ENCODE measurements at places on chromosomes 13 and 19. TPM values are rescaled to one million over a fixed set of nuclear protein-coding genes. Genes with fewer than 3 reads are reported as not detected.

B3GNT3 gene
- total RNA-seq, result not detected

DNA sequence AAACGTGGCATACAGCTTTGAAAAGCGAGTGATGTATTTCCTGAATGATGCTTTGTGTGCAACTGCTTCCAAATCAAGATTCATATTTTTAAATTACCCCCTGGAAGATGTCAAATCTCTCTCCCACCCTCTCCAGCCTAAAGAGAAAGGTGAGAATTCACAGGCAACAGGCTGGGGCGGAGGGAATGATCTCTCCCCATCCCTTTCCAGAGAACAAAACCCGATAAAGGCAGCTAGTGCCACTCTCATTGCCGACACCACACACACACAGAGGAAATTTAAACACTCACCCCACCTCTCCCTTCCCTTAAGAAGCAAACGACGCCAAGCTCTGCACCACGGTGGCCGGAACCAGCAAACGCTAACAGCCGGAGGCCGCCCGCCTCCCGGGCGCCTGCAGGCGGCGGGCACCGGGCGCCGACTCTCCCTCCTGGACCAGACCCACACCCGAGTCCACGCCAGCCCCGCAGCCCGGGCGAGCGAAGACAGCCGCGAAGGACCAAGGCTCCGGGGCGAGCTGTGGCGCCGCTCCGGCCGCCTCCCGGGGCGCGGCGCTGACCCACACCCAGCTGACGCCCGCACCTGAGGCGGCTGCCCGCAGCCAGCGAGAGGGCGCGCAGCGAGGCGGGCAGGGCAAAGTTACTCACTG is 477 bp downstream of the LNX2 start:
- peak; percentile 32 for DNase-seq

- DNase-seq, result no peak
Observed at GRCh38 chr13:40490086-40490758, 176.2 kb downstream of the FOXO1 start.

FCER2 gene
- total RNA-seq, result not detected

GRIK5 gene
- 0.08 TPM for total RNA-seq

Measured in fibroblast of the aortic adventitia (primary cell).